ENCODE measurements at places on chromosomes 6 and 20.
A peak's percentile ranks its signal among the peaks of the same experiment; 100 is the strongest.

DNA sequence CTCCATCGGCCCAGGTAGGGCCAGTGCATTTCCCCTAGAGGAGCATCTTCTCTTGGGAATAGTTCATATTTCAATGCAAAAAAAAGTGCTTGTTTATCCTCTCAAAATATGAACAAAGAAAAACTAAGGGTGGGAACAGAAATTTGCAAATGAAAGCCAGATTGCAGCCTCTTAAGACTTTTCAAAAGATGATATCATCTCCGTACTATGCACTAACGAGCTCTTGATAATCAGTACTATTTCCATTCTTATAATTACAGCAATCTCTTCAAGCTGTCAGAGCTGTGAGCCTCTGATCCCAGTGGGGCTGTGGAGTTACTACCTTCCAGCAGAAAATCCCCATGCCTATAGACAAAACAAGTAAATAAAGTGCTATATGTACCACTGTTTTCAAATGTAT, 77.1 kb downstream of the SOD2 start:
- no peak for DNase-seq

DNA sequence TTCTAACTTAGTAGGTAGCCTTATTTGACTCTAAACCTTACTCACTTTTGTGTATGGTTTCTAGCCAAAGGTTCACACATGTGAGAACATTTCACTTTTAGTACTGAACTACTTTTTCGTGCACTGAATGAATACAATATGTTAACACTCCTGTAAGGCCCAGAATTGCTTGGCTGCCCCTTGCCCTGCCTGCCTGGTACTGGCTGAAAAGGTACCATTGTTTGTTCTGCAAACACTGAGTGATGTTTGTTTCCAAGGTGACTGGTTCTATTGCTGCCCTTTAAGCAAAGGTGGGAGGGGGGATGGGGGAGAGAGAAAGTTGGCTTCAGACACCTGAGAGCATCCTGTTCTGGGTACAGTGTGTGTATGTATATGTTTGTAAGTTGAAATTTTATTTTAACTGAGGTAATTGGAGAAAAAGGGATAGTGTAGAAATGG, 31.2 kb downstream of the RREB1 start:
- peak; percentile 27 for DNase-seq

DNA sequence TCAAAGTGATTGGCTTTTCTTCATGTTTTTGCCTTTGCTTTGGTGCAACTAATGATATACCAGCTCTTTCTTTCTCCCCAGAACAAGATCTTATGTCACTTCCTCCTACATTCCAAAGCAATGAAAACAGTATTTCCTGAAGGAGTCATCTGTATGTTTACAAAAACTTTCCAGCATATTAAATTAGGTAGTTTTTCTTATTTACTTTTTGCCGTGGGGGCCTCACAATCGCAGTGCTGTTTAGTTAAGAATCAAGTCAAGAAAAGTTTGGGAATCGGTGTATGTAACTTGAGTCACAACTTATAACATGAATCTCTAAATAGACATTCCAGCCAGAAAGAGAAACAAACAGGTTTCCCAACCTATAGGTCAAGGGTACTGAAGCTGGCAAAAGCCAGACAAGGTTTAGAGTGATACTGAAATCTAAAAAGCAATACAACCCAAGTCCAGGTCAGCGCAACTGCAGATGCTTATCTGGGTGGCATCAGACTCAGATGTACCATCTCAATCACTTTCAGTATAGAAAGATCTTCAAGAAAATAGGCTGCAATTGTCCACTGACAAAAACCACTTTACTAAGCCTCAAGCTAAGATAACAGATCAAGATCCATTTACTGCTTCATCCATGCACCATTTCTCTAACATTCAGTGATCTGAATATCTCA, 63.6 kb downstream of the IPCEF1 start:
- no peak for DNase-seq

DNA sequence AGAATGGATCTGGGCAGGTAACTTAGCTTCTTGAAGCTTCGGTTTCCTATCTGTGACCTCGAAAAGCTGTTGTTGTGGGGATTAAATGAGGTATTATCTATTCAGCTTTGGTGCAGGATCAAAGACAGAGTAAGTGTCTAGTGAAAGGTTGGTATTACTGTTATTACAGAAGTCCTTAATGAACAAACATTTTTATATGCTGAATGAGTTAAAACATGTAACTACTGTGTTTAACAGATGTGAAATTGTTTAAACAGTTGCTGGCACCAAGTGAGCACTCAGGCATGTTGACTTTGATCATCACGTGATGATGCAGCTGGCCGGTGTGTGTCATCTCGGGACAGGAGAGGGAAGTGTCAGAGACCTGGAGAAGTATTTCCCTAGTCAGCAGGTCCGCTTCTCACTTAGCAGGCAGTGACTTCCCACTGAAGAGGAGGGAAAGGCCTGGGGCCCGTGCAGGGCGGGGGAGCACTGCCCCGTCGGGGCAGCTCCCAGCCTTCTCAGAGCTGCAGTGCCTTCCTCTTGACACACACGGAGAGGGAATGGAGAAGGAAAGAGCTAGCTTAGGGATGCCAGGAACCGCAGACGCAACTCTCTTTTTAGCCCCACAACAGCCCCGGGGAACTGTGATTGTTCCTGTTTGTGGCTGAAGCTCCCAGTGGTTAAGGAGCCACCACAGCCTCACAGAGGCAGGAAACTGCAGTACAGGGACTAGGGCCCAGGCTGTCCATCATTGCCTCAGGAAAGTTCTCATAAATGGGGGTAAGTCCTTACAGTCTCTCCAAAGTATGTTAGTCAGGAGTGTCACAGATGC, 18.0 kb downstream of the TUBB2A start:
- no peak for DNase-seq

DNA sequence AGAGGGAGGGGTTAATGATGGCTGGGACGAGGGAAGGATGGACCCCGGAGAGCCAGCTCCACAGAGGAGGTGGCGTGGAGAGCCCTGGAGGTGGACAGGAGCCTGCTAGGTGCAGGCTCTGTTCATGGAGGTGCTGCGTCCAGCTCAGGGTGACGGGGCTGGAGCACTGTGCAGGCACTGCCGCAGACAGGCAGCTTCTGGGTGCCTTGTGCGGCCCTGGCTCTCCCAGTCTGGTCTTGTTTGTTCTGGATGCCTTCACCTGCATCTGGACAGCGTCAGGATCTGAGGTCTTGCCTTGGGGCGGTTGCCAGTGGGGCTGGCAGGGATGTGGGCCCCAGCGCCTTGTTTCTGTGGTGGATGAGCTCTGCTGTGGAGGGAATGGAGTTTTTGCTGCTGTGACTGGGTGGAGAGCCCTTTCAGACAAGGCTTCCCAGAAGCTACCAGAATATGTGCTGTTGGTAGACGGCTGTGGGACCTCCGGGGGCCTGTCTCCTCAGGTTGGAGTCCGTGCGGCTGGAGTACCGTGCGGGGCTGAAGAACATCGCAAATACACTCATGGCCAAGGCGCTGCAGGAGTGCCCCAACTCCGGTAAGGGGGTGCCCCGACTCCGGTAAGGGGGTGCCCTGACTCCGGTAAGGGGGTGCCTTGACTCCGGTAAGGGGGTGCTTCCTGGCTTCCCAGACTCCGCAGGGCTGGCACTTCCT, 7.8 kb upstream of the C20orf204 start:
- no peak for DNase-seq

- DNase-seq = no peak
Observed at GRCh38 chr20:23629017-23629541, 8.7 kb downstream of the CST3 start.

- no peak for DNase-seq
Observed at GRCh38 chr20:63775096-63775978, 35.8 kb downstream of the SLC2A4RG start.

GRCh38 chr6:19210849-19211590, 626.1 kb upstream of the ID4 start:
- no peak for DNase-seq

- no peak for DNase-seq
Observed at GRCh38 chr6:99789767-99790166, 183.1 kb downstream of the PRDM13 start.

DNA sequence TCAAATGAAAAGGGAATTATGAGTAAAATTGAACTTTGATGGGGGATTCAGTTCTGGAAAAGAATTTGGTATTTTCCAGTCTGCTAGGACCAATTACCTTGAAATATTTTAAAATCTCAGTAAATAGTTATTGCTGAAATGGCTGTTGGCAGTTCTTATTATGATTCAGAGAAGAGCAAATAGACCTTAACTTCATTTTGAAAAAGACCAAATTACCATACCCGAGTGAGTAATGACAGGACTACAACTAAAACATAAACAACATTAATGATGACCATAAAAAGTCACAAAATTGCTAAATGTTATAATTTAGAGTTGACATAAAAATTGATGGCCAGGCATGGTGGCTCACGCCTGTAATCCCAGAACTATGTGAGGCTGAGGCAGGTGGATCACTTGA, 21.7 kb downstream of the TRIM38 start:
- DNase-seq = no peak

DNA sequence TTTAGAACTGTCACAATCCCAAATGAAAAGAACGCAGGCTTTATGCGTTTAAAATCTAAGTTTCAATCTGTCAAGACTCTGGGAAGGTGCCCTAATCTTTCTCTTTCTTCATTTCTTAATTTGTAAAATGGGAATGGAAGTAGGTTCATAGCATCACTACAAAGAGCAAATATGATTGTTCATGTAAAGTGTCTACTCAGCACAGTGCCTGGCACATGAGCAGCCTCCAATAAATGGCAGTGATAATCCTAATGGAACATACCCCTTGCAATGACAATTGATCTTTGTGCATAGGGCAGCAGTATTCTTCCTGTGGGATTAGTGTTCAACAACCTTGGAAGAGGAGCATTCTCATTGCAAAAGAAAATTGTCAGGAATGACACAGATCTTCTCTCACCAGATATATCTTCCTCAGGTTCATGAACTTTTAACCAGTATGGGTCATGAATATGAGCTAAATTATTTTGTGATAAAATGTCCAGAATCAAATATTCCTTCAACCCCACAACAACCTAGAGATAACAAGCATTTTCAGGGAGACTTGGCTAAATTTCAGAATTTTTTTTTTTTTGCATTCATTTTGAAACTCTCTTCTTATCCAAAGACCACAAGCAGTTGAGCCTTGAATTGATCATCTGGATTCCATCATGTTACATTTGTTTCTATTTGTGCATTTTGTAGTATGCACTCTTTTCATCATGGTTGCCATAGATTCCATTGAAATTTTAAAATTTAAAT, 149.1 kb downstream of the TBX18 start:
- DNase-seq = no peak

DNA sequence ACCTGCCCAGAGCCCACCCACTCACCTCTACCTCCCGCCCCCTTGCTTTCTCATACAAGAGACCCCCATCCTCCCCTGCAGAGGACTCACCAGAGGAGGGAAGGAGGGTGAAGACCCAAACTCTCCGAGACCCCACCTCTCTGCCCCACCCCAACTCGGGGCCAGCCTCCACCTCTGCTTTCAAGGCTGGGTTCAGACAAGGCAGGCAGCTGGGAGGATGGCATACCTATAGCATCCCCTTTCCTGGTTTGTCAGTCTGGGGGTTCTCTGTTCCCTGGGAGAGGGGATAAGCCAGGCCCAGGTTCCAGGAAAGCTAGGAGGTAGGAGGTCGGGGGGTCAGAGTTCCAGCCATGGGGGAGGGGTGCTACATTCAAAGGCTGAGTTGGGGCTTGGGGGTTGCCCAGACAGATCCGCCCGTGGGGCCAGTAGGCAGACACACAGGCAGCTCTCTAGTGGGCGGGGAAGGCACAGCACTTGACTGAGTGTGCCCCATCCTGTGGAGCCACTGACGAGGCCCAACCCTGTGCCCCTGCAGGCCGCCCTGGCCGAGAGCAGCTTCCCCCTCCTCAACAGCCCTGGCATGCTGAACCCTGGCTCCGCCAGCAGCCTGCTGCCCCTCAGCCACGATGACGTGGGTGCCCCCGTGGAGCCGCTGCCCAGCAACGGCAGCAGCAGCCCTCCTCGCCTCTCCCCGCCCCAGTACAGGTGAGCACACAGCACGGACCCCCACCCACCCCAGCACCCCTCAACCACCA, 40.8 kb upstream of the MDFI start:
- no peak for DNase-seq

- DNase-seq = no peak
Observed at GRCh38 chr6:138088326-138088762, 18.9 kb downstream of the PERP start.

DNA sequence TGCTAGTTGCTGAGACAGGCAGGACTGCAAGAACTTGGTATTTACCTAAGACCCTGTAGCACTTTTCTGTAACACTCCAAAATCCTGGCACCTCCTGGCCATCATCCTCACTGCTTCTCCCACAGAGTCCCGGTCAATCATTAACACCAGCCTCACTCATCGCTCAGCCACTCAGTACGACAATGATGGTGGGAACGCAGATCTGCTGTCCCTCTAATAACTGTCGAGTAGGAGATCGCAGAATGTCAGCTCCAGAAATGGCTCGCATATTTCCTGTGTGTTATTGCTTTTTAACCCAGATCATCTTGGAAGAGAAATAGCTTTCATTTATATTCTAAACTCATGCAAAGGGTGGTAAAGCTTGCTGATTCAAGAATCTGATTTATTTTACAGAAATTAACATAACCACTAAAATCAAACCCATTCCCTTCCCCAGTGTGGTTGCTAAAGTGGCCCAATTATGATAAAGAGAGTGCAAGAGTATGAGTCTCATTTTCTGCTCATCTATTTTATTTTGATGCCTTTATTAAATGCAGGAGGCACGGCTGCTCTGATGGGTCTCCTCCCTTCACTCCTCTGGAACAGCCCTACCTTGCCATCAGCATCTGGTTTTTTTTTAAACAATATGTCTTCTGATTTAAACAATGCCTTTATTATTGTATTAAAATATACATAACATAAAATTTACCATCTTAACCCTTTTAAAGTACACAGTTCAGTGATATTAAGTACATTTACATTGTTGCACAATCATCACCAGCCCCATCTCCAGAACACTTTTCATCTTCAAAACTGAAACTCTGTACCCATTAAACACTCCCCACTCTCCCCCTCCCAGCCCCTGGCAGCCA, 28.3 kb upstream of the GGTLC1 start:
- no peak for DNase-seq

DNA sequence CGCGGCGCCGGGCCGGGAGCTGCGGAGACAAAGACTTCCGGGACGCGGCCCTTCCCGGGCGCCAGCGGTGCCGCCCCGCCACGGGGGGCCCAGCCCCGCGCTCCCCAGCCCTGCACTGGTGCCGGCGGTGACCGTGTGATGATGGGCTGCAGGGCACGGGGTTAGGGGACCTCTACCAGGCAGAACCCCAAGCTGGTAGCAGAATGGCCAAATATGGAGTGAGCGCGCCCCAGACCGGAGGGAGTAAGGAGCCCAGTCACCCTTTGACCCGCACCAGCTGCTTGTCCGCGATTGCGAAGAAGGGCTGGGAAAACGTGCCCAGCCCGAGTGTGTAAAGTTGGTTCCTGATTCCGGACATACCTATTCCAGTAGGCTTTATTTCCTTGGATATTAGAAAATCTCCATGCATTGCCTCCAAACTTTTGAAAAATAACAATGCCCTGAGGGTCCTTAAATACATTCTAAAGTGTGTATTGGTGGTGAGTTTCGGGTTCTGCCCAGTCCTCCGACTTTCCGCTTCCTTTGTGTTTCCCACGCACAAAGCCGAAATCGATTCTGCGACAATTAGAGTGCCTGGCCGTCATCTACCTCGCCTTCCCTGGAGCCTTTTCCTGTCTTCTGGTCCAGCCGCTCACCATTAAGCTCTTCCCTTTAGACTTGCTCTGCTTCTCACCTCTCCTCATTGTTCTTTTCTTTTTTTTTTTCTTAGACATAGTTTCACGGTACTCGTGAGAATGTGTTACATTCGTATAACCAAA, 1.1 kb downstream of the ABRACL start:
- peak; percentile 28 for DNase-seq
